NCI-H1105 (cell line): ENCODE measurements at places on chromosomes 1 and 21.

DNA sequence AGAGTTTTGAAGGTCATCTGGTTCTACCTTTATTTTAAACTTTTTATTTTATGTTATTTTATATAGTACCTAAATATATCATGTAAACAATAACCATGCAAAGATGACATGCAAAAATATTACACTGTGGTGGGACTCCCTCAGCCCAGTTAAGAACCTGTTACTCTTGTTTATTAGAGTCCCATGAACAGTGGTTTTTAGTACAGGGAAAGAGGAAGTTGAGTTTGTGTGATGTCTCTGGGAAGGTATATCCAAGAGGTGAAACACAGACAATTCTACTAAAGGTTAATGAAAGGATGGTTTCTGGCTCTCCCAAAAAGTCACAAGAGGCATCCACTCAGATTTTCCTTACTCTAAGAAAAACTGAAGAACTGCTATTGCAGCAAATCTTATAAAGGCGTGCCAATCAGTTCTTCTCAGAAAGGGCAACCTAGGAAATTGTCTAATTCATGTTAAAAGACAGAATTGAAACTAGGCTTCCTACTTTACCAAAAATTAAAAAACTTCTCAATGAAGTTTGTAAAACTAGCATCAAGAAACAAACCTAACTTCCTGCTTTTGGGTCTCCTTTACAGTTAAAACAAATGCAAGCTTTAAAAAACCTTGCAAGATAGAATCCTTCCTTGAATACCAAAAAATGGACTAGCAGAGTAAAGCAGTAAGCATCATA lies 19.9 kb downstream of the GFI1 start:
- DNase-seq: no peak

GRCh38 chr1:183002267-183002666 lies 21.0 kb upstream of the LAMC1 start:
- DNase-seq: no peak

- DNase-seq: no peak
These were observed 20.7 kb upstream of the RGS1 start for GRCh38 chr1:192554904-192555303.

DNA sequence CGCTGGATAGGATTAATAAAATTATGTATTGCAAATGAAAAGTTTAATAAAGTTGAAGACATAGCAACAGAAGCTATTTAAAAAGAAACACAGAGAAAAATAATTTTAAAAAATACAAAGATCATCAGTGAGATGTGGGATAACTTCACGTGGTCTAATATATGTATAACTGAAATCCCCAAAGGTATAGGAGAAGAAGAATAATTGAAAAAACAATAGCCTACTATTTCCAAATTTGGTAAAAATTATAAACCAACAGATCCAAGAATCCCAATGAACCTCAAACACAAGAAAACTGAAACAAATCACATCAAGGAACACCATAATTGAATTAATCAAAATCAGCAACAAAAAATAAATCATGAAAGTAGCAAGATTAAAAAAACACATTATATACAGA lies 44.9 kb downstream of the GREM2 start:
- DNase-seq: no peak

DNA sequence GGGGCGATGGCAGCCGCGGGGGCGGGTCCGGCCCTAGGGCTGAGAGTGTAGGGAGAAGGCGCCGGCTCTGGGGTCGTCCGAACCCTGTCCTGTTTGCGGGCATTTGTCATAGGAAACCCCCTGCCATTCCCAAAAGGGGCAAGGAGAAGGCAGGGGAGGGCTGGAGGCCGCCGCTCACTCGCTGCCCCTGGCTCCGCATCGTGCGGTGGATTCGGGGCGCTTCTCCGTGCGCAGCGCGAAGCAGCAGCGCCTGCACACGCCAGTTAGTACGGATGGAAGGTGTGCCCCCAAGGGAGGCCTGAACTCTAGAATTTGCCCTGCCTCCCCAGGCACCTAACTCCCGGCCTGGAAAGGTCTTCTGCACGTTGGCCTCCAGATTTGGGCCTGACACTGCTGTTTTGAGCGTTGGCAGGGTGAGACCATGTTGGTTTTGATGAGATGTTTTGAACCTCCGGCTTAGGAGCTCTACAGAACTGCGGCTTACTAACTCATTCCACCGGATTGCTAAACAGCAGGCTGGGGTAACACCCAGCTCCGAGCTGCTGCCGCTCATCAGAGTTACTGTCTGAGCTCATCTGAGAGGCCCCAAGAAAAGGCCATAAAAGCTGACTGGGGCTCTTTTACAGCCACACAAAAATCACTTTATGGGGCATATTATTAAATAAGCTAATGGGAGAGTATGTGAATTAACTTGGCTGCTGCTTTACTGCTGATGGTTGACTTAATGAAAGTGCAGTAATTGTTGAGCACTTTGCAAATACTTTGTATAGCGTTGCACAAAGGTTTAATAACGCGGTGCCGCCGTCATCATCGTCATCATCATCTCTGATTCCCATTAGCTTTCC lies 987 bp downstream of the GPR137B start:
- DNase-seq: no peak

GRCh38 chr1:192967211-192967877 lies 91.8 kb downstream of the UCHL5 start:
- no peak for DNase-seq

GRCh38 chr1:4485398-4485797 lies 169.0 kb upstream of the AJAP1 start:
- DNase-seq: peak; percentile 68

DNA sequence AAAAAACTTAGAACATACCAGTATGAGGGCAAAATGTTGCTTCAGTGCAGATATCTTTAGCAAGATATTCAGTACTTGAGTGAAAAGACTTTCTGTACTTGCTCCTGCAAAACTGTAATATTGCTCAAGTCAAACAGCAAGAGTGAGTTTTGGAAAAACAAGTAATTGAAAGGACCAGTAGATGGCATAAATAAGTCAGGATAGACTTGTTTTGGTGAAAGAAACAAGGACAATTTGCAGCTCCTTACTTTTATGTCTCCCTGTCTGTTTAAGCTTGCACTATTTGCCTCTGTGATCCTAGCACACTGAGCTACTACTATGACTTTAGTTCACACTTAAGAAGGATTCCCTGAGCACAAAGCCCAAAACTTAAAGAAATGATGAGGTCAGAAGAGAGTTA lies 39.1 kb downstream of the IFI44 start:
- DNase-seq: no peak
